NCI-H1105 treated with DMSO at 0.1 percent for 48 hours (cell line): ENCODE measurements at places on chromosomes 2 and 18.

DNA sequence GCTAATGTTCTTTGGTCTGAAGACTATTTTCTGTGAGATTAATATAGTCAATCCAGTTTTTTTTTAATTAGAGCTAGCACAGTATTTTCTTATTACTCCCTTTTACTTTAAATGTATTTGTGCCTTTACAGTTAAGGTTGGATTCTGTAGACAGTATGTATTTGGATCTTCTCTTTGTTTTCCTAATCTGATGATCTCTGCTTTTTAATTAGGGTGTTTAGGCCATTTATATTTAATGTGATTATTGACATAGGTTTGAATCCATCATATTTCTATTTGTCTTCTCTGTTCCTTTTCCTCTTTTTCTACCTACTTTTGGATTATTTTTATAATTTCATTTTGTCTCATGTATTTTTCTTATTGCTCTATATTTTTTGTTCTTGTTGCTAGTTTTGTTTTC, 437.7 kb downstream of the CPS1 start:
- no peak for DNase-seq

DNA sequence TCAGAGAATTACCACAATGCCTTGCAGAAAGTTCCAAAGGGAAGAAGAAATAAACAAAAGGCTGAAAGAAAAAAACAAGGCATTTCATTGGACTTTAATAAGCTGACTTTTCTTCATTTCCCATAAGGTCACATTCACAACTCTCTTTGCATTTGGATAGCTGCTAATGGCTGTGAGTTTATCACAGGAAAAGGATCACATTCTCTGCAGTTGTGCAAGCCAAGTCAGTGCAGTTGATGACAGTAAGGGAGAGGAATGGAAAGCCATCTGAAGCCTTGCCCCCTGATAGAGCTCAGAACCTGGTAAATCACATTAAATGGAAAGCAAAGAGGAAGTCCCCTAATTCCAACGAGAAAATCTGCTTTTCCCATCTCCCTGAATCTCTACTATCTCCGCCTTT, 950.6 kb downstream of the CNTNAP5 start:
- no peak for DNase-seq

DNA sequence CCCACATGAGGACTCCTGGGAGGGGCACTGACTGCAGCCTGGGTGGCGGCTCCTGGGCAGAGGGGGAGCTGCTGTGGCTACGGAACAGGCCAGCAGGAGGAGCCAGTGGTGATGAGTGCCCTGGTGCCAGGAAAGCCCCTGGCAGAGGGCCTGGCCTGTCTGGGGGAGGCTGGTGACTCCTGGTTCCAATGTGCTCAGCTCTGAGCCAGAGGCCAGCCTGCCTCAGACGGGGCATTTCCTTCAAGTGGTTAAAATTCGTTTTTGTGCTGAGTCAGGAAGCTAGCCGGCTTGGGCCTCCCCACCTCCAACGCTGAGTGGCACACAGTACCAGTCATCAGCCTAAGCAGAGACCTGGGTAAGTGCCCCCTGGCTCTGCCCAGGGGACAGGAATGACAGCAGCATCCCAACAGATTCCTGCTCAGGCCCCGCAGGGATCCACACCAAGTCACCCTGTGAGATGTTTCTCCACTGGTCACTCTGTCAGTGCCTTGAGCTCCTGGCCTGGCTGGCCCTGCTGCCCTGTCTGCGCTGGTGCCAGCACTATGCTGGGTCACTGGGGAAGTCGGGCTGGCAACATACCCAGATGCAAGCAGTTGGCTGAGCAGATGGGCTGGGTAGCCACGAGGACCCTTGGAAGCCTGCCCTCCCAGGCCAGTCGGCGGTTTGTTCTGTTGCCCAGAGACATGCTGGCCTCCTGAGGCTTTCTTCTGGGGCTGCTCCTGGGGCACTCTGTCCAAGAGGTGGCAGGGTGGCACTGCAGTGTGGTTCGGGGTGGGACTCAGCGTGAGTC, 7.1 kb upstream of the KLF11 start:
- DNase-seq: no peak

DNA sequence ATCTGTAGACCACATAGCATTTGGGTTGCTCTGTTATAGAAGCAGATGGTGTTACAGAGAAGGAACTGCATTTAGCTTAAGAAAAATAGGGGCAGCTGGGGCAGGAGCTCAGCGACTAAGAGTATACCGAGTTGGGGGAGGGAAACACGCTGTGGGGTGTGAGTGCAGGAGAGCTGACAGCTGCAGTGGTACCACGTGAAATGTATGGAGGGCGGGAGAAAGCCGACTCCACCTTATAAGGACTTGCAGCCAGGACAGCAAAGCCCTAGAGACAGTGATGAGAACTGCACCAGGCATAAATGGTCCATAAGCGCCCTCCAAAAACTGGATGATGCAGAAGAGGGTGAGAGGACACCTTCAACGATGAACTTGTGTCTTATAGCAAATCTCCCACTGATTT, 237.6 kb downstream of the PRKCE start:
- peak; percentile 59 for DNase-seq

- peak; percentile 25 for DNase-seq
Observed at GRCh38 chr2:51031021-51031780, 731 bp downstream of the NRXN1 start.

- DNase-seq: no peak
Observed at GRCh38 chr2:95015261-95015912, 10.1 kb upstream of the MAL start.

DNA sequence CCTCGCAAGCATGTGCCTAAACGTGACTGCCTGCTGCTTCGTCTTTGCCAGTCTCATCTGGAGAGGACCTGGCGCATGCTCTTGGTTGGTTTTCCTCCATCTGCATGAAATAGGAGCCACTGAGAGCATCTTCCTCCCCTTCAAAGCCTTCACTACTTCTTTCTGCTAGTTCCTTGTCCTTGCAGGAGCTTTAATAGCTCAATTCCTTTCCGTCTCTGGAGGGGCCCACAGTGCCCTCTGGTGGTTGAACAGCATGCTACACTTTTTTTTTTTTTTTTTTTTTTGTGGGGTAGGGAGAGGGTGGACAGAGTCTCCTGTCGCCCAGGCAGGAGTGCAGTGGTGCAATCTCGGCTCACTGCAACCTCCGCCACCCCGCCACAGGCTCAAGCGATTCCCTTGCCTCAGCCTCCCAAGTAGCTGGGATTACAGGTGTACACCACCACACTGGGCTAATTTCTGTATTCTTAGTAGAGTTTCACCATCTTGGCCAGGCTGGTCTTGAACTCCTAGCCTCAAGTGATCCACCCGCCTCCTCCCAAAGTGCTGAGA, 59.6 kb downstream of the SP110 start:
- no peak for DNase-seq

DNA sequence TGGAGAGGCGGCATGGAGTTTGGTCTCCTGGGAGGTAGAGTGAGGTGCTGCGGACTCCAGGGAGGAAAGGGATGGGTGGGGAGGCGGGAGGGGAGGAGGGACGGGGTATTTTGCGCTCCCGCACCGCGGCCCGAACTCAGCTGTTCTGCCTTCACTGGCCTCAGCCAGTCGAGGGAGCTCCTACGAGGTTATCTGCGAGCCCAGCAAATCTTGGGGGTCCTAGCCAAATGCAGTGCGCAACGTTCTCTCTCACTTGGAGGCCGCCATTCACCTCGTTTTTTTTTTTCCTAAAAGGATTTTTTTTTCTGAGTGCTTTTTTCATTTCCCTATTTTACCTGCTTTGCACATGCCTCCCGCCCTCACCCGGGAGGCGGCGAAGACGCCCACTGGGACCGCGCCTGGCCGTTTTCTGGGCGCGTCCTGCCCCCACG, 877 bp upstream of the BCL2L11 start:
- DNase-seq: no peak

- no peak for DNase-seq
Observed at GRCh38 chr2:59868981-59869380, 684.5 kb downstream of the BCL11A start.
